GM23248 (cell line): ENCODE measurements at places on chromosomes 12 and 14.

GRCh38 chr14:36997843-36998242 lies 174.6 kb downstream of the SLC25A21 start:
- DNase-seq: peak; percentile 33

DNA sequence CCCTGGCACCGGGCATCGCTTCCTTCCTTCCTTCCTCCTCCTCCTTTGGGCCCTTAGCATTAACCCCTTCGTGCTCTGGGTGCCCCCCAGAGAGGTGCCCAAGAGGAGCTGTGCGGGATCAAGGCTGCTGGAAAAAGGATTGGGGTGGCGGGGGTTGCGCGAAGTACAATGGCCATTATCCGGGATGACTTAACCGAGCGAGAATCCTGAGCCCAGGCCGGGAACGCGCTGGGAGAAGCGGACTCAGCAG lies 2.8 kb downstream of the DHH start:
- no peak for DNase-seq

- peak; percentile 33 for DNase-seq
These were observed 954 bp downstream of the HAUS4 start for GRCh38 chr14:22955702-22956569.

DNA sequence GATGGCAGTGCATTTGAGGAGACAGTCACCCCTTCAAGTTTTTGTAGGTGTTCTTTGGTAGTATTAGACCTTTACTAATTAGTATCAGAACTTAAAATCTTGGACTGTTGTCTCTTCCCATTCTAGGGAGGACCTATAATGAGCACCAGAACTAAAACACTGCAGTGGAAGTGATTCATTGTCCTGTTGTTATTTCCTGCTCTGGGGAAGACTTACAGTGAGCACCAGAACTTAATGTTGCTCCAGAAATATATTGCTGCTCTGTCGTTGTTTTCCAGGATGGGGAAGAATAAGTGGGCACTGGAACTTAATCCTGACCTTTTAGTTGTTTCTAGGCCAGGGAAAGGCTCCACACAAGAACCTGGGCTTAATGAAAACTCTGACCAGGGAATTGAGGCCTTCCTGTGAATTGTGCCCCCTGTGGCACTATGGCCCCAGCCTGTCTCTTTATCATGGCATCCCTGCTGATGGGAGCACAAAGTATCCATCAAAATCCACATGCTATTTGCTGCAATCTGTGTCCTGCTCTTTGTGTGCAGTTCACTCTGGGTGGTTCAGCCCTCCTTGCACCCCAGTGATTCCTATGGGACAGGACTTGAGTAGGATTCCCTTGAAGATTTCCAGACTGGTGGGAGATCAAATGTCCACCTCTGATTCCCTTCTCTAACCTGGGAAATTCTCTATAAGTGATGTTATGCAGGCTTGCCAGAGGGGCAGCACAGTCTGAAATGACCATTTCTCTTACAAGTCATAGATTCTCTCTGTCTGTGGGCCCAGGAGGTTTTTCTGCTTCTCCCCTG lies 175.8 kb downstream of the PAWR start:
- DNase-seq: peak; percentile 20

- peak; percentile 95 for DNase-seq
These were observed 124.2 kb downstream of the HMGA2 start for GRCh38 chr12:65948320-65949008.

- DNase-seq: no peak
These were observed 94.0 kb downstream of the ESR2 start for GRCh38 chr14:64200170-64200569.

GRCh38 chr12:48237162-48237561 lies 34.1 kb upstream of the OR10AD1 start:
- DNase-seq: no peak

- no peak for DNase-seq
These were observed 11.3 kb downstream of the SYNE3 start for GRCh38 chr14:95505030-95505589.

GRCh38 chr12:6563448-6564050 lies 4.5 kb downstream of the NOP2 start:
- DNase-seq: peak; percentile 65

- DNase-seq: no peak
These were observed 24.5 kb downstream of the CDKN1B start for GRCh38 chr12:12741660-12742059.

DNA sequence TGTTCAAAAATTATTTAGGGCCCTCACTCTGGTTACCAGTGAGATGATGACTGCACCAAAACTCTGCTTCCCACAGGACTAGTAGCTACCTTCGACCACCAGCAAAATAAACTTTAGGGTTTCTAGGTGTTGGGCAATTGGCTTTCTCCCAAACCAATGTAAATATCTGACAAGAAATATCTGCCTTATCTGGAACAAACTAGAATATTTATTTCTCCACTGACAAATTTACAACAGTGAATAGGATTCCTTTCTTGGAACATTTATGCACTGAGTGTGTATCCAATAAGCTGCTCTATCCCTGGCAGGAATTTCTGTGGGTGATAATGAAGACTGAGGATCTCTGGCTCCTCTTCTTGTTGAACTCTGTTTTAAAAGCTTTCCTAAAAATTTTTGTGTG lies 148.6 kb downstream of the SLC6A15 start:
- no peak for DNase-seq

DNA sequence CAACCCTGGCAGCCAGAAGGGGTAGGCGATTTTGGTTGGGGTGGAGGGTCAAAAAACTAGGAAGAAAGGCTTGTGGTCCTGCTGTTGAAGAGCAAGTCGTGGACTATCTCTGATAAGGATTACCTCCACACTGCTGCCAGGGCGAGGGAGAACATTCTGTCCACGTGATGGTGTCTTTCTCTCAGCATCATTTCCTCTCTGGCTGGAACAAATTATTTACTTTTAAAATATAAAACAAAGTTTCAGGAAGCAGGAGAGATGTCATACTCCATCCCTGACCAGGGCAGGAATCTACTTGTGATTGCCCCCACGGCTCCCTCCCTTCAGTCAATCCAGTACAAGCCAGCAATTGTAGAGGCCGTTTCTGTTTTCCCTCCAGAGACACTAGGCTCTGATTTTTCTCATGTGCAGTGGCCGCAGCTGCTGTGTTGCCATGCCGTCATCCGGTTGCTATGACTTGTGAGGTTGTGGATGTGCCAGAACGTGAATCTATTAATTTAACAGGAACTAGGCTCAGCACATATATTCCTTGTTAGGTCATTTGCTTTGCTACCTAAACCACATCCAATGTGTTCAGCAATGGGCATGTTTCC lies 61.5 kb upstream of the PTGR2 start:
- peak; percentile 98 for DNase-seq
